Activated T-cell treated with anti-CD3 and anti-CD28 coated beads for 24 hours (primary cell): ENCODE measurements at places on chromosomes 1 and 21.
A peak's percentile ranks its signal among the peaks of the same experiment; 100 is the strongest.

GRCh38 chr1:67194209-67194863, 28.1 kb downstream of the IL23R start:
- no peak for DNase-seq

DNA sequence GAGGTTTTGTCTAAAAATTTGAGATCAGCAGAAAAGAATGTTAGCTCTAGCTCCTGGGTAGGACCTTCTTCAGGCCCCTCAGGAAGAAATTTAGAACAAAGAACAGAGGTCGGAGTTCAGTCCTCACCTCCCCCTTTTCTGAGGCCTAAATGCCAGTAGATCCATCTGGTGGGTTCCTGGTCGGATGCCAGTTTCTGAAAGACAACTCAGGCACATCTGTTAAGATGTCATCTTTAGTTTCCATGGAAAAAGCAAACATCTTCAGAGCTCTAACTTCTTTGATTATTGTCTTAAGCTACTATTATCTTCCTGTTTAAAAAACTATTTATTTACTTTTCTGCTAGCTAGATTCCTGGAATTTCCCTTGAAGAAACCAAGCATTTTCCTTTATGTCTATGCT, 37.1 kb upstream of the USP25 start:
- DNase-seq = no peak

DNA sequence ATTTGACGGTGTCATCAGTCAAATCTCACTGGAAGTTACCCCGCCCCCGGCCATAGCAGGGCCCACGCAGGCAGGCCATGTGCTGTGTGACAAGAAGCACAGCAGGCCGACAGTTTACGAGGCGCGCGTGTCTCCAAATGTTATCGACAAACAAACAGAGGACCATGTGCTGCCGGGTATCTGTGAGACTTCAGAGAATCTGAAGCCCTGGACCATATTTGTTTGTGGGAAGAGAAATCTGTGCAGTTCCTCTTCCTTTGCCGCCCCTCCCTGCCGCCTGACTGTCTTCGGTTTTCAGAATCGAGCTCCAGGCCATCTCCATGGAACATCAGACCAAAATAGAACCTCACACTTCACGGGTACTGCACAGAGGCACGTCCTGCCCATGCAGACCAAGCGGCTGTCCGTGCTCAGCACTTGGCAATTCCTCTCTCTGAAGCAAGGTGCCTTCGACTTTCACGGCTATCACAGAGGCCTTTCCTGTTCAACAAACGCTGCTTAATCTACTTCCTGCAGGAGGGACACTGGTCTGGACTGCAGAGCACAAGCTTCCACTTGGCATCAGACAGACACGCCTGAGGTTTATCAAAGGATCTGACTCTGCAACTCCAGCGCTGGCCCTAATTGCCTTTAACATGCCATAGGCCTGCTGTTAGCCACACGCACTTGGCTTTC, 135.7 kb upstream of the KRTAP19-8 start:
- DNase-seq = peak; percentile 28

DNA sequence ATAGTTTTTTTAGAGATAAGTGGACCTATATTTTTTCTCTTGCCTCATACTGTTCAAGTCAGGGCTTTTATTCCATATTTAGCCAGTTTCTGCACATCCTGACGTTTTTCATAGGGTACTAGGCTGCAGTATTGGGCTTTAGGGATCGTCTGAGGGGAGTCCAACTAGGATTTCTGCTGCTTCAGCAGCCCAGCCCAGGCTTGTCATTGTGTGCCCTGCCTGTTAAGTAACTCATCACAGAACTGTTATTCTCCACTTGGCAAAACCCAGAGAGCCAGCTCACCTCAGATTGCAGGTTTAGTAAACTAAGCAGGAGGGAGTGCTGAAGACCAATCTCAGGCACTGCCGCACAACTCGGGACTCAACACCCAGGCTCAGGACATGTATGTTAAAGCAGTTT, 2.8 kb downstream of the GALNT2 start:
- DNase-seq = no peak

DNA sequence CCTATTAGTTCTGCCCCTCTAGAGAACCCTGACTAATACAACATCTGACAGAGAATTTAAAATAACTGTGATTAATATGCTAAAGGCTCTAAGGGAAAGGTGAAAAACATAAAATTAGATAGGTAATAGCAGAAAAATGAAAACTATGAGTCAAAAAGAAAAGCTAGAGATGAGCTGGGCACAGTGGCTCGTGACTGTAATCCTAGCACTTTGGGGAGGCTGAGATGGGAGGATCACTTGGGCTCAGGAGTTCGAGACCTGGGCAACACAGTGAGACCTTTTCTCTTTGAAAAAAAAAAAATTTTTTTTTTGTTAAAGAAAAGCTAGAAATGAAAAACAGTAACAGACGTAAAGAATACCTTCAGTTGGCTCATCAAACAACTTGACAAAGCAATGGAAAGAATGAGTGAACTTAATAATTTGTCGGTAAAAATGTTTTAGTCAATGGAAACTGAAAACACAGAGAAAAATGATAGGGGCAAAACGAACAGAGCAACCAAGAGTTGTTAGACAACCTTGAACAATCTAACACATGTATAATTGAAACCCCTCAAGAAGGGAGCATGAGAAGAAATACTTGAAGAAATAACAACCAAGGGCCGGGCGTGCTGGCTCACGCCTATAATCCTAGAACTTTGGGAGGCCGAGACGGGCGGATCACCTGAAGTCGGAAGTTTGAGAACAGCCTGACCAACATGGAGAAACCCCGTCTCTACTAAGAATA, 132.9 kb upstream of the GFI1 start:
- peak; percentile 12 for DNase-seq

GRCh38 chr1:236608930-236609726, 4.8 kb upstream of the HEATR1 start:
- no peak for DNase-seq

DNA sequence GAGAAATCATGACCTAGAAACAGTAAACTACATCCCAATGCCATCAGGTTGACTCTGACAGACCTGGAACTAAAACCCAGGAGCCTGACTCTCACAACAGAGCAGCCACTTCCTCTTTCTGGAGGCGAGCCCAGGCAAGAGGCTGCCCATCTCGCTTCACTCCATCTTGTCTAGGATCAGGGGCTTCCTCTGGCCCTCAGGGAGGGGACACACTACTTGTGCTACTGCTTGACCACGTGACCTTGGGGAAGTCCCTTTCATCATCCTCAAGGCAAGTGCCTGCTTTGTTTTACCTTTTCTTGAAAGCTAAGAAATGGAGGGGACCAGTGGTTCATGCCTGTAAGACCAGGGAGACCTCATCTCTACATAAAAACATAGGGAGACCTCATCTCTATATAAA, 2.6 kb upstream of the TENT5B start:
- DNase-seq = no peak

- no peak for DNase-seq
Observed at GRCh38 chr1:219699870-219700269, 87.0 kb upstream of the ZC3H11B start.
